ENCODE measurements at places on chromosomes 5 and 9.

GRCh38 chr5:135605221-135605620, 26.4 kb upstream of the CXCL14 start:
- DNase-seq = no peak

DNA sequence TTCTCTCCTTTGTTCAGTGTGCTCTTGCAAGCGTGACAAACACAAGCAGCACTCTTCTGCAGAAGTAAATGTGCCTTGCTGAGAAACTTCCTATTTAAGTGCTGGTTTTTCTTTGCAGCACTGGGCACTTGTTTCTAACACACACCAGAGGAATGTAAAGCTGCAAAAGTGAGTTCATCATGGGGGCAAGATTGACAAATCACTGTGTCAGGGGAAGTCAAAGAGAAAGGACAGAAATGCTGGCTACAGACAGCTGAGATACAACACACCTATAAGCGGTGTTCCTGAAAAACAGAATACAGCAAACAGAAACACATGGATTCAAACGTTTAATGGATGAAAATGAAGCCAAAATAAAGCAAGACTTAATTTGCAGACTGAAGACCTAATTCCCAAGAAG, 19.6 kb downstream of the ROR2 start:
- no peak for DNase-seq

- no peak for DNase-seq
Measured at GRCh38 chr5:9519537-9519936, 26.3 kb downstream of the SEMA5A start.

DNA sequence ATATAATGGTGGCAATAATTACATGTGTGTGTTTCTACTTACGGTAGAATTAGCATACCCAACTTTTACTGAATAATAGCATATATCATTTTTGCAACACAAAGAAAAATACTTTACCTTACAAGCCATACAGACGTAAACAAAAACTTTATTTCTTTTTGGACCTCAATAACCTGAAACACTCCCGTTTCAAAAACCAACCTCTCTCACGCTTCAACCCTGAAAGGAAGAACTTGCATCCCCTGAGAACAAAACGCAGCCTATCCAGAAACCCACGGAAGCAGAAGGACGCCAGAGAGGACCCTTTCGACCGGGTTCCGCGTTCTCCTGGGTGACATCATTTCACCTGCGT, at the start of gene RNF38:
Gene RNF38, minus strand, starts transcription at position 290 of the 352 bp plus-strand sequence. Its CDS starts 161 bp downstream, at position 129.
- DNase-seq = no peak

GRCh38 chr5:56951126-56951945, 587 bp downstream of the MIER3 start:
- no peak for DNase-seq

DNA sequence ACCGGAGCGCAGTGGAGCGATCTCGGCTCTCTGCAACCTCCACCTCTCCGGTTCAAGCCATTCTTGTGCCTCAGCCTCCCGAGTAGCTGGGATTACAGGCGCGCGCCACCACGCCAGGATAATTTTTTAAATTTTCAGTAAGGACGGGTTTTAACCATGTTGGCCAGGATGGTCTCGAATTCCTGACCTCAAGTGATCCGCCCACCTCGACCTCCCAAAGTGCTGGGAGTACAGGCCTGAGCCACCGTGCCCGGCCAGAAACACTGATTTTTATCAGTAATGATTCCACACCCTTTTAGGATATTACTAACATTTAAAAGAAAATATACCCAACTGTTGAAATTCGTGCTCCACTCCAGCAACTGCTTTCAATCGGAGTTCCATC, 464 bp upstream of the FAM151B start:
- DNase-seq = no peak

DNA sequence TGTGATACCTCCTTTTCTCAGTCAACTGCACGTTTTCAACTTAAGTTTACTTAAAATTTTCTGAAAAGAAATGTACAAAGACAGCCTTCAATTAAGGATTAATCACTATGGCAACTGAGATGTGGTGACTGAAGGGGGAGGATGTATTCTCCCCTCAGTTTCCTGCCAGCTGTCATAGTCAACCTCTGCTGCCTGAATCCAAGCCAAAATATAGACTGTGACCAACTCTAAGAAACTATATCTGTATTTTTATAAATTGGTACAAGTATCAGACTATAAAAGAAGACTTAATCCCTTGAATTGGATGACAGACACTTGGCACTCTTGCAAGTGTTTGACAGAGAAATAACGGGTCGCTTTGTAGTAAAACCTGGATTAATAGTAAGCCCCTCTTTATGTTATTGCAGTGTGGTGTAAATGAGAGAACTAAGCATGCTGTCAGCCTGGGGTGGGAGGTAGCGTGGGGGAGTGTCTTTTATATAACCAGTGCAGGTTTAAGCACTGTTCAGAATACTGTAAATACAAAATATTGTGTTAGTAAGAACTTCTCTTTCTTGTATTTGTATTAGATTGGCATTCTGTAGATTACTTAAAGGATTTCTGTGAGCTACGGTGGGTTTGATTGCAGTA, 106.4 kb downstream of the ERCC6L2 start:
- peak; percentile 30 for DNase-seq

GRCh38 chr5:141668601-141669265, 13.3 kb downstream of the ARAP3 start:
- DNase-seq = no peak

DNA sequence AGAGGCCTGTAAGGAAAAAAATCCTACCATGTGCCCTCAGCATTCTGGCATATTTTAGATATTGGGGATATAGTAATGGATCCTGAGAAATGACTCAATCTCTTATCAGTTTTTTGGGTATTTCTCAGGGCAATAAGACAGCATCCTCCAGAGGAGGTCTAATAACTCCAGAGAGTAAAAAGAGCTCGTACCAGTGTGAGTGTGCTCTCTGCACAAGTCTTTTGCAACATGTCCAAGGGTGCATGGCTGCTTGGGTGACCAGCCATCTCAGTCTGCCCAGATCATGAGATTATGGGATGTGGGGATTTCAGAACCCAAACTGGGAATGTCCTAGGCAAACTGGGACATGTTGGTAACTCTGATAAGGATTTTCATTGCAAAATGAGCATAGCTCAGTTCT, 15.3 kb downstream of the ASPN start:
- DNase-seq = no peak

DNA sequence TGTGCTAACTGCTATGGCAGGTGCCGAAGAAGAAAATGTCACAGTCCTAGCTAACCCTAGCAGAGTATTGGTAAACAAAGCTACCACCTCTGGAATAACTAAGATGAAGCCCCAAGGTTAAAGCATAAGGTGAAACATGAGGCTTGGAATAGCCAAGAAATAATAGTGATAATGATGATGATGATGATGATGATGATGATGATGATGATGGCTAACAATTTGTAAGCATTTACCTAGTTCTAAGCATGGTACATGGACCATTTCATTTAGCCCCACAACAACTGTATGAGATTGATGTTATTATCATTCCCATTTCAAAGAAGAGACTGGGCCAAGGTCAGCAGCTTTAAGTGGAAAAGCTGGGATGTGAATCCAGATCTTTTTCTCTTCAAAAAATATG, 35.3 kb downstream of the SH3RF2 start:
- no peak for DNase-seq

DNA sequence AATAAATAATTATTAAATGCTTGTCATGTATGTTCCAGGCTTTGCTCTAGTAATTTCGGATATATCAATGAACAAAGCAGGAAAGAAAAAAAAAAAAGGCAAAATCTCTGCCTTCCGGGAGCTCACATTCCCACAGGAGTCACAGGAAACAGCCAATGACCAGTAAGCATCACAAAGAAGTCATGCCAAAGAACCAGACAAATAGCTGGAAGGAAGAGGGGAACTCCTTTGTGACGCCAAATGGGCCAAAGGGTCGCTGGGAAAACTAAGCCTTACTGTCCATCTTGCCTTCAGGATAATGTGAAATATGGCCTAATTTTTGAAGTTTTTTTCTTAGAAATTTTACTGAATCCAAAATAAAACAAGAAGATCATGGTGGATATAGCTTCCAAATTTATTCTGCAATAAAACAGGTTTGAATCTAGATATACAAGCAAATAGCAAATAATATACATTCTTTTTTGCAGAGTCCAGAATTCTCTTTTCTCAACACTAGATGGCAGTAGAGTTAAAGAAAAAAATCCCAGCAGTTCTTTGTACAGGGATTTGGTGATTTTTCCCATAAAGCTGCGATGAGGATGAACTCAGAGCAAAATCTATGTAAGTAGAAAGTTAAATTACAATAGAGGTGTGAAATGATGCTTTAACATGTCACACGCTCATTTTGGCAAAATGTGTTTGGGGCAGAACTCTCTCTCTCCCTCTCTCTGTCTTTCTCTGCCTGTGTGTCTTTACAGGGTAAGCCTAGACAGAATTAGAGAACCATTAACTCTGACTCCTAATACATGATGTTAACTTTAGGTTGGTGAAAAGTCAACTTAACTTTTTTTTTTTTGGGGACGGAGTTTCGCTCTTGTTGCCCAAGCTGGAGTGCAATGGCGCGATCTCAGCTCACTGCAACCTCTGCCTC, 60.0 kb upstream of the TUT7 start:
- no peak for DNase-seq

DNA sequence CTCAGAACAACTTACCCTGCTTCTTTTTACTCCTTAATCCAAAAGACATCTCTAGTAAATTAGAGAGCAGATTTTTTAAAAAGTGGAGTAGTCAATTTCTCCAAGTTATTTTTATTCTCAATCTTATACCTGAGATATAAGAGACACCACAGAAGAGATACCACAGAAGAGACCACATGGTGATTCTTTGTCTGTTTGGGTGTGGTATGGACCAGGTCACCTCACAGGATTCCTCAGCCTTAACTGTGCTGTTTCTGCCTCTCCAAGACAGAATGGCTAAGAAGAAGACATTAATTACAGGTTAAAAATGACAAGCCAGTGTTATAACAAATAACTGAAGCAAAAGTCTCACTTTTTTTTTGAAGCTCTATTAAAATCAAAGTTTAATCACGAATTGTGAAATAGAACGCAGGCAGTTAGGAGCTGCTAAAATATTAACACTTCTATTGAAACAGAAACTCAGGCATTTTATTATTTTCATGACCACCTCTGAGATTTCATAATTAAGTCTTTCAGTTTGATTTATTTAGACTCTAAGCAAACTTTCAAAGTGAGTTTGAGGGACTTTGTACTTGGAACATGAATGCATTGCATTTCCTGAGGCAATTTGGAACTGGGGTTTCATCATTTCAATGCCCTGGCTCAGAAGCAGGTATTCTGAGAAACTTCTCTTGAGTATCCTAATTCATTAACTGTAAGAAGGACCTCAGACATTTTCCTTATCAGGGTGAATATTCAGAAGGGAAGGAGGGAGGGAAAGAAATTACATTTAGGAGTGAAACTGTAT, 280.7 kb downstream of the KCTD16 start:
- no peak for DNase-seq

DNA sequence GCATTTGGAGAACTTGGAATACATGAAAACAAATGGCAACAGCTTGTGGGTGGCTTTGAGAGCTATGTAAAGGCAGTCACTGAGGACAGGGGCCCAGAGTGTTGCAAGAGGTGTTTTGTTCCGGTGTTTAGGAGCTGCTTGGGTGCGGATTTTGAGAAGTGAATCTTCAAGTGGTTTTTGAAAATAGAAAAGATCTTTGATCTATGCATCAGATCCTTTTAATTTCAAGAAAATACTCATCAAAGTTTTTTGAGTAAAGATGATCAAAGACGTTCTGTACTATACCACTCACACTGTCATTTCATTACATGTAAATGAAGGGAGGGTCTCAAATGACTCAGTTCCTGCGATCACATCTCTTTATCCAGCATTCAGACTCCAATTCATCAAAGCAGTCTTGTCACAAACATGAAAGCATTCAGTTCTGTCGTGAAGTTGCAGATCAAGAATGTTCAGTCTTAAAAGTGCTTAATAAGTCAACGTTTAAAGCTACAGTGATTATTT, 112.5 kb downstream of the WDR41 start:
- DNase-seq = no peak

- peak; percentile 45 for DNase-seq
Measured at GRCh38 chr5:54311176-54311677, 854 bp upstream of the ARL15 start.

DNA sequence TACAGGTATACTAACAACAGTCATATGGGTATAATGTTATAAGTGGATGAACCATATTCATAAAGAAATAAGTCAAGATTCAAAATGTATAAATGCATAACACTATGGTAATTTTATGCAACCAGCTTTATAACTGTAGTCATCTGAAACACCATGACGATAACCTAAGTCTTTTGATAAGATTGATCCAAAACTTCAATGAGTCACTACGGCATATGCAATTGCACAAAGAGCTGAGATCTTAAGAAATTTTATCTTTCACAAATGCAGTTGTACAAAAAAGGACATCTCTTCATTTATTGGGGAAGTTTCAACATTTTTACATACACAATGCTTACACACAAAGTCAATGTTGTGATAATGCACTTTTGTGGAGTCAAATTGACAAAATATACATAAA, 20.3 kb downstream of the FAM81B start:
- DNase-seq = no peak

GRCh38 chr9:123712399-123712798, 217.5 kb downstream of the DENND1A start:
- no peak for DNase-seq

DNA sequence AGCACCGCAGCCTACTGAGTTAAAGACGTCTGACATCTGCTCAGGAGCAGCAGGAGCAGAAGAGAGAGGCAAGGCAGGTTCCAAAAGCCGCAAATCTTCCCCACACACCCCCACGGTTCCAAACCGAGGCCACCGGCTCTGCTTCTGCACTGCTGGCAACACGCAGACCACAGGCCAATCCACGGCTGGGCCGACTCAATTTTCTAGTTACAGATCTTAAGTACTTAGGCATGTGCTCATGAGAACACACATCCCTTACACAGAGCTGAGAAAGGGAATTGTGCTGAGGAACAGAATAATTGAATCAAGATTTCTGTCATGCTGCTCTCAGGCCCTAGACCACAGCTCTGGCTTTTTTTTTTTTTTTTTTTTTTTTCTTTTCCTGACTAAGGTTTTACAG, 32.6 kb downstream of the PAX5 start:
- DNase-seq = no peak

DNA sequence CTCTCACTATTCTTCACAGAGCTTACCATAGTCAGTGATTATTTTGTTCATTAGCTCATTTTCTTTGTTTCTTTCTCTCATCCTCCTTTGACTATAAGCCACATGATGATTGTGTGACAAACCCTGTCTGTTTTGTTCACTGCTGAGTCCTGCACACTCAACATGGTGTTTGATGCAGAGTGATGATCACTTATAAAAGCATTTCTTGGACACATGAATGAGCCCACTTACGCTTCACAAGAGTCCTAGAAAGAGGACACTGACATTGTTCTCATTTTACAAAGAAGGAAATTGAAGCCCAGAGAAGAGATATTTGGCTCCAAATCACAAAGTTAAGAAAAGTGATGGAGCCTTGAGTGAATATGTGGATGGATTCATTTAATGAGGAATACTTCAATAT, 13.4 kb downstream of the ABLIM3 start:
- DNase-seq = no peak

Measured in NCI-H2171 (cell line).